ENCODE measurements at places on chromosomes 7 and 10.

DNA sequence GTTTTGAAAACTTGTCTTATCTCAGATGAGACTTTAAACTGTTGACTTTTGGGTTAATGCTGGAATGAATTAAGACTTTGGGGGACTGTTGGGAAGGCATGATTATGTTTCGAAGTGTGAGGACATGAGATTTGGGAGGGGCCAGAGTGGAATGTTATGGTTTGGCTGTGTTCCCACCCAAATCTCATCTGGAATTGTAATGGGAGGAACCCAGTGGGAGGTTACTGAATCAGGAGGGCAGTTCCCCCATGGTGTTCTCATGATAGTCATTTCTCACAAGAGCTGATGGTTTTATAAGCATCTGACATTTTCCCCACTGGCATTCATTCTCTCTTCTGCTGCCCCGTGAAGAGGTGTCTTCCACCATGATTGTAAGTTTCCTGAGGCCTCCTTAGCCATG lies 13.8 kb upstream of the POT1 start:
- H3K4me3 ChIP-seq, result no peak overlapping the region
- no peaks in the 10 kb centered on the region for H3K27me3 ChIP-seq
- H3K36me3 ChIP-seq, result peaks cover 6% of the 10 kb centered on the region
- H3K4me1 ChIP-seq, result no peaks in the 10 kb centered on the region
- no peak for DNase-seq

DNA sequence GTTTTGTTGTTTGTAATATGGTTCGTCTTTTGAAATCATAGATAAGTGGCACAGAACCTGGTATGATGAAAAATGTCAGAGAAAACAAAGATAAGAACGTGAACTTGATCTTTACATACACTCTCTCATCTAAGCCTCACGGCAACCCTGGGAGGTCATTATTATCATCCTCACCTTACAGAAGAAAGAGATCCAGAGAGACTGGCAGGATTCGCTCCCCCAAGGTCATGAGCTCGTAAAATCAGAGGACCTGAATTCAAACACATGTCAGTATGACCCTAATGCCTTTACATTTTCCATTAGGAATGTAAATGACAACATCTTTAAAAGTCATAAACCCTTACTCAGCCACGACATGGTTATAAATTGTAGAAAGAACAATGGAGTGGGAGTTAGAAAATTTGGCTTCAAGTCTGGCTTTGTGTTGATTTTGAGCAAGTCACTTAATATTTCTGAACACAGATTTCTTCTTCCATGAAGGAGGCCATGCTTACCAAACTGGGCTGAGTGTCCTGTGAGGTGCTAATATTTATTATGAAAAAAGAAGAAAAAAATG lies 35.9 kb downstream of the HIPK2 start:
- no peak for DNase-seq
- H3K4me3 ChIP-seq, result no peak overlapping the region
- H3K27me3 ChIP-seq, result no peaks in the 10 kb centered on the region
- H3K36me3 ChIP-seq, result peaks cover 4% of the 10 kb centered on the region
- peak overlapping the region; percentile 69 for H3K27ac ChIP-seq
- peaks cover 52% of the 10 kb centered on the region for H3K4me1 ChIP-seq

GRCh38 chr7:107854989-107855388 lies 36.0 kb upstream of the DLD start:
- H3K27me3 ChIP-seq, result no peaks in the 10 kb centered on the region
- H3K4me1 ChIP-seq, result peaks cover 36% of the 10 kb centered on the region
- H3K27ac ChIP-seq, result peak overlapping the region; percentile 19
- no peak overlapping the region for H3K4me3 ChIP-seq

- peaks cover 11% of the 10 kb centered on the region for H3K27me3 ChIP-seq
- DNase-seq, result no peak
- no peaks in the 10 kb centered on the region for H3K36me3 ChIP-seq
- H3K4me3 ChIP-seq, result no peak overlapping the region
- H3K4me1 ChIP-seq, result no peaks in the 10 kb centered on the region
These were observed 62.1 kb upstream of the PRKAR2B start for GRCh38 chr7:106982415-106982814.

- H3K27ac ChIP-seq, result no peak overlapping the region
- no peak overlapping the region for H3K4me3 ChIP-seq
- peaks cover 6% of the 10 kb centered on the region for H3K27me3 ChIP-seq
- H3K36me3 ChIP-seq, result peaks cover 3% of the 10 kb centered on the region
- DNase-seq, result no peak
These were observed 85.4 kb downstream of the NEURL1 start for GRCh38 chr10:103578782-103579382.

GRCh38 chr7:149868623-149869290 lies 5.0 kb upstream of the ATP6V0E2 start:
- peak overlapping the region; percentile 78 for H3K4me3 ChIP-seq
- H3K27ac ChIP-seq, result peak overlapping the region; percentile 93
- no peak for DNase-seq
- no peaks in the 10 kb centered on the region for H3K27me3 ChIP-seq
- peaks cover 64% of the 10 kb centered on the region for H3K4me1 ChIP-seq
- no peaks in the 10 kb centered on the region for H3K36me3 ChIP-seq

GRCh38 chr7:105014693-105015389 lies 836 bp downstream of the KMT2E start:
- H3K4me3 ChIP-seq, result peak overlapping the region; percentile 98
- H3K27me3 ChIP-seq, result peaks cover 5% of the 10 kb centered on the region
- peaks cover 45% of the 10 kb centered on the region for H3K4me1 ChIP-seq
- H3K36me3 ChIP-seq, result peaks cover 11% of the 10 kb centered on the region

DNA sequence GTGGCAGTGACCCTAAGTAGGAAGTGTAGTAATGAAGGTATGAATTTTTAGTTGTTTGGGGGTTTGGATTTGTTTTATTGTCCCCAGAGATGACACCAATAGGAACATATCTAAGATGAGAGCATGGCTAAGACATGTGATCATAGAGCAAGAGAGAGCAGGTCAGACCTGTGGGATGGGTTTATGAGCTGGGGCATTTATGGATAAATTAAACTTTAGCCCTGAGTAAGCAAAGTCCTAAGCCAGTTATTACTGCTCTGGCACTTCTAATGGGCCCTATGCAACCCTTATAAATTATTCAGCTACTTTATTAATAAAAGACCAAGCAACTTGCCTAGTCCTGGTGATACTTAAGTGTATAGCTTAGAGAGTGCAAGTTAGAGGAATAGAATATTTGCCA lies 85.1 kb downstream of the LRRC4 start:
- H3K27me3 ChIP-seq, result no peaks in the 10 kb centered on the region
- peaks cover 2% of the 10 kb centered on the region for H3K36me3 ChIP-seq
- peaks cover 12% of the 10 kb centered on the region for H3K4me1 ChIP-seq
- H3K4me3 ChIP-seq, result no peak overlapping the region

- H3K4me1 ChIP-seq, result no peaks in the 10 kb centered on the region
- no peaks in the 10 kb centered on the region for H3K27me3 ChIP-seq
- peak; percentile 11 for DNase-seq
- no peak overlapping the region for H3K4me3 ChIP-seq
These were observed 25.2 kb upstream of the ITPRID1 start for GRCh38 chr7:31488562-31489203.

DNA sequence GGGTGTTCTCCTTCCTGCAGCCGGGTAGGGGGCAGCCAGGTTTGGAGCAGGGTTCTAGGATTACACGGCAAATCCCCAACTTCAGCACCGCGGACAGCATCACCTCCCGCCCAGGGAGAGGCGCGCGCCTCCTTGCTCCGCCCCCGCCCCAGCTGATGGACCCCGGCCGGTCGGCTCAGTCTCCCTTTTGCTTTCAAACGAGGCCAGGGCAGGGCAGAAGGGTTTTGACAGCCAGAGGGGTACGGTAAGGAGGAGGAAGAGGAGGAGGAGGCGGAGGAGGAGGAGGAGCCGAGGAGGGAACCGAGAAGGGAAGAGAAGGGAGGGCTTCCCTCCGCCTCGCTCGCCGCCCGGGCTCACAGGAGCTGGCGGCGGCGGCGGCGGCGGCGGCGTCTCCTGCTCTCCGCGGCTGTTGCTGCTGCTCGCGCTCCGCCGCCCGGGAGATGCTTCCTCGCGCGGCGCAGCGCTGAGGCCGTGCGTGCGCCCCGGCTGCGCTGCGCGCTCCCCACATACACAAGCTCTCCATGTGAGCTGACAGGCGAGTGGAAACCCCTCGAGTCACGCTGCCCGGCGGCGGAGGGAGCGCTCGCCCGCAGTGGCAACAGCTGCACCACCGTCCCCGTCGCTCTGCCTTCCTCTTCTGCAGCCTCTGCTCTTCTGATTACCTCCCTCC lies 615 bp upstream of the CNTNAP2 start:
- H3K4me1 ChIP-seq, result peaks cover 5% of the 10 kb centered on the region
- DNase-seq, result no peak
- H3K27me3 ChIP-seq, result peaks cover 18% of the 10 kb centered on the region
- H3K4me3 ChIP-seq, result peak overlapping the region; percentile 82
- H3K36me3 ChIP-seq, result no peaks in the 10 kb centered on the region

- peaks cover 7% of the 10 kb centered on the region for H3K36me3 ChIP-seq
- no peak overlapping the region for H3K4me3 ChIP-seq
- H3K27ac ChIP-seq, result peak overlapping the region; percentile 91
- no peak for DNase-seq
- H3K4me1 ChIP-seq, result peaks cover 29% of the 10 kb centered on the region
- no peaks in the 10 kb centered on the region for H3K27me3 ChIP-seq
These were observed 55.9 kb downstream of the TRRAP start for GRCh38 chr7:98934267-98934666.

GRCh38 chr7:101581891-101582290 lies 47.2 kb downstream of the MYL10 start:
- peaks cover 5% of the 10 kb centered on the region for H3K36me3 ChIP-seq
- DNase-seq, result no peak
- no peaks in the 10 kb centered on the region for H3K4me1 ChIP-seq
- no peak overlapping the region for H3K27ac ChIP-seq

DNA sequence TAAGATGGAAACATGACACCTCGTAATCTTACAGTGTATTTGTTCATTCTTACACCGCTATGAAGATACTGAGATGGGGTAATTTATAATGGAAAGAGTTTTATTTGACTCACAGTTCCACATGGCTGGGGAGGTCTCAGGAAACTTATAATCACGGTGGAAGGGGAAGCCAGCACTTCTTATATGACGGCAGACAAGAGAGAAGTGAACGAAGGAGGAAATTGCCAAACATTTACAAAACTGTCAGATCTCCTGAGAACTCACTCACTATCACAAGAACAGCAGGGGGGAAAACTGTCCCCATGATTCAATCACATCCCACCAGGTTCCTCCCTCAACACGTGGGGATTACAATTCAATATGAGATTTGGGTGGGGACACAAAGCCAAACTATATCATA lies 282.3 kb downstream of the HGF start:
- H3K36me3 ChIP-seq, result no peaks in the 10 kb centered on the region
- H3K4me3 ChIP-seq, result no peak overlapping the region
- no peaks in the 10 kb centered on the region for H3K27me3 ChIP-seq
- DNase-seq, result no peak
- no peaks in the 10 kb centered on the region for H3K4me1 ChIP-seq

- no peaks in the 10 kb centered on the region for H3K27me3 ChIP-seq
- no peak overlapping the region for H3K4me3 ChIP-seq
- H3K4me1 ChIP-seq, result peaks cover 13% of the 10 kb centered on the region
- no peaks in the 10 kb centered on the region for H3K36me3 ChIP-seq
- no peak overlapping the region for H3K27ac ChIP-seq
- DNase-seq, result no peak
These were observed 149.2 kb downstream of the PRKAG2 start for GRCh38 chr7:151727579-151728285.

- DNase-seq, result no peak
- H3K27me3 ChIP-seq, result peaks cover 14% of the 10 kb centered on the region
- H3K36me3 ChIP-seq, result no peaks in the 10 kb centered on the region
- no peak overlapping the region for H3K27ac ChIP-seq
- peaks cover 7% of the 10 kb centered on the region for H3K4me1 ChIP-seq
- H3K4me3 ChIP-seq, result no peak overlapping the region
These were observed 16.9 kb downstream of the ZC3HAV1L start for GRCh38 chr7:139018910-139019309.

GRCh38 chr7:78178319-78178718 lies 379.7 kb downstream of the PHTF2 start:
- no peak overlapping the region for H3K27ac ChIP-seq
- peaks cover 46% of the 10 kb centered on the region for H3K27me3 ChIP-seq
- H3K36me3 ChIP-seq, result no peaks in the 10 kb centered on the region
- H3K4me3 ChIP-seq, result no peak overlapping the region

Data from T-helper 17 cell (primary cell).